RPMI7951 (cell line): ENCODE measurements at places on chromosomes 6 and 20. TPM values are rescaled to one million over a fixed set of nuclear protein-coding genes. Genes with fewer than 3 reads are reported as not detected.

Gene PAK5
- not detected in 2 replicates for total RNA-seq

- DNase-seq, result peak; percentile 97
These were observed 64.1 kb downstream of the FAM50B start for GRCh38 chr6:3913077-3913957.

Gene GRIK2
- 0.88 and 2.0 TPM in 2 replicates for total RNA-seq

Gene MLIP
- total RNA-seq, result not detected in 2 replicates

- no peak for DNase-seq
These were observed 482.3 kb upstream of the MANEA start for GRCh38 chr6:95094751-95095663.

DNA sequence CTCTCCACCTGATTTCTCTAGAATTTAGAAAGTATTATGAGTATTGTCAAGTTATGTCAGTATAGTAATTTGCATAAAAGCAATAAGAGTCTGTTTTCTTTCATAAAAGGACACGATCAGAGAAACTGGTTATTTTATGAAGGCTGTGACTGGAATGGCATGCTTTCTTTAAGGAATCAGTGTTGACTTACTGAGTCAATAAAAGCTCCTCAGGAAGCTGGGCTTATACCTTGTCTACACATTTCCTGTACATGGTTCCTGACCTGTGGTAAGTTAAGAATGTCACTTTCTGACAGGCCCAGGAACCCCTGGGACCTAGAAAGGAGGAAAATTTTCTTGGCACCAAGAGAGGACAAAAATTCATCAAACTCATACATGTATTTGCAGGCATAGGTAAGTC lies 1224.0 kb upstream of the ADGRB3 start:
- no peak for DNase-seq

DNA sequence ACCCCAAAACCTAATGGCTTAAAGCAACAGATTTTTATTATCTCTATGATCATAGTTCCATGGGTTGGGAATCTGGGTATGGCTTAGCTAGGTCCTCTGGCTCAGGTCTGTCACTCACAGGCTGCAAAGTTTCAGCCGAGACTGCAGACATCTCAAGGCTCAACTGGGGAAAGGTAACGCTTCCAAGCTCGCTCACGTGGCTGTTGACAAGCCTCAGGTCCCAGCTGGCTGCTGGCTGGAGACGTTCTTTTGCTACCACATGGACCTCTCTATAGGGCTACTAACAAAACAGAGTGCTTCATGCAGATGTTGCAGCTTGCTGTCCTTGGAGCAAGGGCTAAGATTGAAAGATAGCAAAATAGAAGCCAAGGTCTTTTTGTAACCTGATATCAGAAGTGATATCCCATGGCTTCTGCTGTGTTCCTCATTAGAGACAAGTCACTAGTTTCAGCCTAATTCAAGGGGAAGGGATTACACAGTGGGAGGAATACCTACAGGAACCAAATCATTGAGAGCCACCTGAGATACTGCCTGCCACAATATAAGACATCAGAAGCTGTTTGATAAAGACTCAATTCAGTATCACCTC lies 6.6 kb downstream of the HTR1E start:
- no peak for DNase-seq

Gene CITED2
- 40.0 and 47.6 TPM in 2 replicates for total RNA-seq

- no peak for DNase-seq
These were observed 28.8 kb upstream of the GNRH2 start for GRCh38 chr20:3014662-3015061.

DNA sequence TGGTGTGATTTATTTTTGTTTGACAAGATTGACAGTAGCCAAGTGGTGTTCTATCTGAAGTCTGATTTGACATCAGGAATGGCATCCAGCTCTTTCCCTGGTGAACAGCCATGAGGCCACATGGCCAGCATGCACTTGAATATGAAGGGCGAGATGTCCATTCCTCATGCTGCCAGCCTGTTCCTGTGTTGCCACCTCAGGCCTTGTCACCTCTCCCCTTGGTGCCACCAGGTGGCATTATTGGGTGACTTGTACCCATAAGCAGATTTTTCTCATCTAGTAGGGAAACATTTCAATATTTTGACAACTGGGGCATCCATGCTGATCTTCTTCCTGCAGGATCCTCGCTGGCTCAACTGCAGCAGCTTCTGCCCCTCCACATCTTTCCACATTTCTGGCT lies 199.1 kb downstream of the ERMARD start:
- peak; percentile 41 for DNase-seq

Gene CST4
- not detected in 2 replicates for total RNA-seq

GRCh38 chr6:35248300-35248699 lies 11.2 kb upstream of the ZNF76 start:
- peak; percentile 51 for DNase-seq

DNA sequence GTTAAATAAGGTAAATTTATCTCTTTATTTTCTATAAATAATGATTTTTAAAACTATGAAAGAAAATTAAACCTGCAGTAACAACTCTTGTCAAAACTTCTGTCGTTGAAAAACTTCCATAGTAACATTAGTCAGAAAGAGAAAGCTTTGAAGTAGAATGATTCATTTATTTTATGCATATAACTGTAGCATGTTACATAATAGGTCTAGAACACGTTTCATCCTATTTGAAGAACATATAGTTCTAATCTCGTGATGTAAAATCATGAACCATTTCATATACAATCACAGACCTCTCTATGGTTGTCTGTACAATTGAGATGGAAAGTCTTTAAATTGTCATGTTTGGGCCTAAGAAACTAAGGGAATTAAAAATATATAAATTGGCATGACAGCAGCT lies 61.3 kb upstream of the MYLIP start:
- DNase-seq, result no peak

Gene SMOC2
- total RNA-seq, result not detected in 2 replicates

Gene TREM1
- total RNA-seq, result 2.0 TPM in 1 of 2 replicates, not detected in the other

GRCh38 chr20:12161734-12162133 lies 244.0 kb downstream of the BTBD3 start:
- DNase-seq, result no peak

Gene GABRR2
- total RNA-seq, result not detected in 2 replicates

GRCh38 chr6:30113841-30114240 lies 951 bp upstream of the TRIM31 start:
- DNase-seq, result no peak

DNA sequence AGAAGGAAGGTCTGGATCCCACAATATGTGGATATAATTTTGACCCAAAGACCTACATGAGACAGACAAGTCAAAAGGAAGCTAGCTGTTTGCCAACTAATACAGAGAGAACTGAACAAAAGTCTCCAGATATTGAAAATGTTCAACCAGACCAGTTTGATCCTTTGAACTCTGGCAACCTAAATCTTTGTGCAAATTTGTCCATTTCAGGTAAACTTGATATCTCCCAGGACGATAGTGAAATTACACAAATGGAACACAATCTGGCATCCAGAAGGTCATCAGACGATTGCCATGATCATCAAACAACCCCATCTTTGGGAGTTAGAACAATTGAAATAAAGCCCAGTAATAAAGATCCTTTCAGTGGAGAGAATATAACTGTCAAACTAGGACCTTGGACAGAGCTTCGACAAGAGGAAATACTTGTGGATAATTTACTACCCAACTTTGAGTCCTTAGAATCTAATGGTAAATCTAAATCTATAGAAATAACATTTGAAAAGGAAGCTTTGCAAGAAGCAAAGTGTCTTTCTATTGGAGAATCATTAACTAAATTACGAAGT lies 41.9 kb upstream of the SDHAF4 start:
- DNase-seq, result no peak

Gene ADGRB3
- total RNA-seq, result under 0.01 TPM in 1 of 2 replicates, not detected in the other

DNA sequence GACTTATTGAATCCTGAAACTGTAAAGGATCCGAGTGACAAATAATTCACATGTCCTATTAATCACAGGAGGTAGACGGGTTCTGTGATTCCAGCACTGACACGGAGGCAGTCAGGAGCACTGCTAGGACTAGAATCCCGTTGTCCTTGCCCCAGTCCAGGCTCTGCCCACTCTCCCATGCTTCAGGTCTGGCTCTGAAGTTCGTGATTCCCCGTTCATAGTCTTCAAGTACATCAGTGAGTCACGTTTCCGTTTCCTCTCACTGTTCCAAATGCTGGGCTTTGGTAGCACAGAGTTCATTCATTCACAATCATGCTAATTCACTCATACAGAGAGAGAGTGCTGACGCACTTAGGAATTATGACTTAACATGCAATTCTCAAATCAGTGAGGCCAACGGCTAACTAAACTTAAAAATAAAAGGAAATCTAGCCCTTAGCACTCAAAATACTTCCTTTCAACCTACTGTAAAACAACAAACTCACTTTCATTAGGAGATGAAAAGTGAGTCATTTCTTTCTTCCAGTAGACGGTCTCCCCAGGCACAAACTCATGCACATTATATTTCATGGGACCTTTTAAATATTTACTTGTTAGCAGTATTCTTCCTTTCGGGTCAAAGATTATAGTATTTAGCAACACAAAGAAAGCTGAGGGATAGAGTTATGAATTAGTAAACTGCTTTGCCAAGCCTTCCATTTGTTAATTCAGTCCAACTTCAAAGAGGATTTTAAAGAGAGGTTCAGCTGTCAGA lies 94.0 kb upstream of the NHSL1 start:
- peak; percentile 96 for DNase-seq

GRCh38 chr20:58906894-58907293 lies 54.4 kb downstream of the GNAS start:
- DNase-seq, result peak; percentile 78

DNA sequence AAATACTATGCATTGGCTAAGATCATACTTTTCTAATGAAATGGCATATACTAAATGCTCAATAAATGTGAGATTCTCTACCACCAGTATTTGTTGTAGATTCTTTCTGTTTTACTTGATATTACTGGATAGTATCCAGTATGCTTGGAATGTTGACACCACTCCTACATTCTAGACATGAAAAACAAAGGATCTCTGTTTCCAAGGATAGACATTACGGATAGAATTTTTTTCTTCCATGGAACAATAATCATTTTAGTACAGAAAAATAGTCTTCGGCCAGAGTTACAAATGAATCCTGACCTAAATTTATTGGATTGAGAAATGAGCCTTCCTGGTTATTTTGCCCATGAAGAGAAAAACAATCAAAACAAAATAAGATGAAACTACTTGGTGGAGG lies 258.2 kb upstream of the NT5E start:
- DNase-seq, result peak; percentile 4

Gene FAM162B
- total RNA-seq, result not detected in 2 replicates

Gene C20orf202
- not detected in 2 replicates for total RNA-seq

GRCh38 chr6:137213813-137214212 lies 5.4 kb downstream of the IFNGR1 start:
- DNase-seq, result no peak

- DNase-seq, result peak; percentile 94
These were observed 72.9 kb downstream of the TOX2 start for GRCh38 chr20:43987531-43987930.

DNA sequence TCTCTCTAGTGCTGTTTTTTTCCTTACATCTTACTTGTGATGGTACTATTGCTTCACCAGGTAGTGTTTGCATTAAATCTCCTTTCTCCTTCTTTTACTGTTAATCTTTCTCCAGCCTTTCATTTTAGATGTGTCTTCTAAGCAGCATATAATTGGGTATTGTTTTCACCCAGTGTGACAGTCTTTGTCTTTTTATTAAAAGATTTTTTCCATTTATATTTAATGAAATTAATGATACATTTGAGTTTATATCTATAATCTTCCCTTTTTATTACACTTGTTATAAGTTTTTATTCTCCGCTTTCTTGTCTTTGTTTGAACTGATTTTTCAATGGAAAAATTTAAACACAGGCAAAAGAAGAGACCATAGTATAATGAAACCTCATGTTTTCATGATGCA lies 8.7 kb downstream of the COL20A1 start:
- no peak for DNase-seq

- no peak for DNase-seq
These were observed 36.7 kb downstream of the TFAP2C start for GRCh38 chr20:56665806-56666205.

GRCh38 chr20:48198929-48199451 lies 413.7 kb upstream of the SULF2 start:
- DNase-seq, result no peak

- DNase-seq, result no peak
These were observed 432.8 kb downstream of the CDC5L start for GRCh38 chr6:44820321-44820720.

DNA sequence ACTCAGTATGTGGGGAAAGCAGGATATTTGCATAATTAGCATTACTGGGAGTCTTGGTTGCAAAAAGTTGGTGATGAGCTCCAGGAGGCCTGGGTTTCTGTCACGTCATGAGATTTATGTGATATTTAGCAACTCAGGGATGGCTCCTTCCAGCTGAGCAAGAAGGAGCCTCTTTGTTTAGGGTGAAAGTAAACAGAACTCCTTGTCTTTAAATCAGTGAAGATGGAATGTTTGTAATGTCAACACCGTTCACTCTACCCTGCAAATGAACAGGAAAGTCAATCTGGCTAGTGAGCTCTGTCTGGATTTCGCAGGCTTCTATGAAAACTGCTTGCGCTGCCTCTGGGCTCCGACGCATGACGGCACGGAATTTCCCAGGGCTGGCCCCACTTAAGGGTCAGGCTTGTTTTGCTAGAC lies 86.9 kb downstream of the PXDC1 start:
- no peak for DNase-seq

DNA sequence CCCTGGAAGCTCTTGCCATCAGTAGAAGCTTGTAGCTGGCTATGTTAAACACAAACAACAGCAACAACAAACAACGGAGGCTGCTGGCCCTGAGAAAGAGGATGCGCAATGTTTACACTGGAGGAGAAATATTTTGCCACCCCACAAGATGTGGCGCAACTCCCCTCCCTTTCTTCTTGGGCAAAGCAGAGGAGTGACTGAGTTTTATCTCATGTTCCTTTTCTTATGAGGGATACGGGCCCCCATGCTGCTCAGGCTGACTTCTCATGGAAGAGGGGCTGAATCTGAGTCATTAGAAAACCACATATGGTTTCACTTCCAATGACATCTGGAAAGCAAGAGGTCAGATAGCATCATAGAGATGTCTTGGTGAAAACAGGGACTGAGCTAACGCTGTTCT lies 75.9 kb upstream of the HDDC2 start:
- peak; percentile 77 for DNase-seq

- no peak for DNase-seq
These were observed 18.7 kb downstream of the NANP start for GRCh38 chr20:25605148-25605547.

Gene CFB
- total RNA-seq, result 0.72 and 1.8 TPM in 2 replicates

Gene PDCD2
- 88.2 and 110 TPM in 2 replicates for total RNA-seq
